A549 treated with CpdA at 1 μM for 4 hours (cell line): ENCODE measurements at places on chromosomes 1 and 21. TPM values are rescaled to one million over a fixed set of nuclear protein-coding genes. Genes with fewer than 3 reads are reported as not detected.

Gene LEFTY2
- total RNA-seq = not detected in 5 replicates

Gene PLA2G2E
- not detected in 5 replicates for total RNA-seq

Gene MANEAL
- 22.2 to 27.6 TPM (median 25.3 TPM) in 5 replicates for total RNA-seq

Gene SLC9C2
- not detected in 5 replicates for total RNA-seq

Gene TNFAIP8L2
- not detected in 5 replicates for total RNA-seq
